Hematopoietic multipotent progenitor cell treated with erythropoietin and hydrocortisone succinate and interleukin-3 and kit ligand, for 17 days (in vitro differentiated cells): ENCODE measurements at places on chromosomes 7 and 10.

GRCh38 chr7:151312356-151312755 is 29.3 kb upstream of the NUB1 start:
- no peak for DNase-seq

GRCh38 chr10:33006342-33006887 is 48.4 kb upstream of the ITGB1 start:
- DNase-seq = no peak

- DNase-seq = no peak
These were observed 64.4 kb downstream of the KCND2 start for GRCh38 chr7:120337308-120337907.

DNA sequence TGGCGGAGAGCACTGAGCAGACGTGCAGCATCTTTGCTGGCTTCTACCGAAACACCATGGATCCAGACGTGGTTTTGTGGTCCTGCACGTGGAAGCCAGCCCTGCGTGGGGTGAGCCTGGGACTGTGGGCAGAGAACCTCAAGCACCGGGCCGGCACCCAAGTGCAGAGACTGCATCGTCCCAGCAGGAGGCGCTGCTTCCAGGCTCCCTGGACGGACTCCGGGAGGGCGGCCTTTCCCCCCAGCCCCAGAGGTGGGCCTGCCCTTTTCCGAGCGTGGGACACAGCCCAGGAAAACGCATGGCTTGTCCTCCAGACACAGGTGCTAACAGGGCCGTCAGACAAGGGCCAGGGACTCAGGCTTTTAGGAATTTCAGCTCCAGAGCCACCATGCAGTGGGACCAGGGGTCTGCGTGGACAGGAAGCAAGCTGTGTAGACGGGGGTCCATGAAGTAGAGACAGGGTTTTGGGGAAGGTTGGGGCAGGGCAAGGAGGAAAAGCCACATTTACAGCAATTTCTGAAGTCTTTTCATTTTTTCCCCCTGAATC is 303.9 kb downstream of the WDR37 start:
- no peak for DNase-seq

DNA sequence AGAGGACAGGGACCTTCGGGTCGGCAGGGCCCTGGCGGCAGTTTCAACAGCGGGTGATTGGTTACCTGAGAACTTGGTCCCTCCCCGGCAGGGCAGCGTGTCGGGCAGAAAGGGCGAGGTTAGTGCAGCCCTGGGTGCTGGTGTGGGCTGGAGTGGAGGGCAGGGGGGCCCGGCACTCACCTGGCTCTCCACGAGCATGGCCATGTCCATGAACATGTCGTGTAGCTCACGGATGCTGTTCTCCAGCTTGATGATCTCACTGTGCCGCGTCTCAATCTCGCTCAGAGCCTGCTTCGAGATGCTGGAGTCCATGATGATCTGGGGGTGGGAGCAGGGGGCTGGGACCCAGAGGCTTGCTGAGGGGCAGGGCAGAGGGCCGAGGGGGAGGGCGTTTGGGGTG is 16.8 kb downstream of the STX1A start:
- no peak for DNase-seq

GRCh38 chr7:114793155-114793845 is 128.6 kb upstream of the MDFIC start:
- no peak for DNase-seq
